Muscle of arm (tissue), 14 donors: ENCODE measurements at places on chromosomes 13 and 19. TPM values are rescaled to one million over a fixed set of nuclear protein-coding genes. Genes with fewer than 3 reads are reported as not detected.

ZNF442 gene
- 2.9 TPM for polyA plus RNA-seq

DNA sequence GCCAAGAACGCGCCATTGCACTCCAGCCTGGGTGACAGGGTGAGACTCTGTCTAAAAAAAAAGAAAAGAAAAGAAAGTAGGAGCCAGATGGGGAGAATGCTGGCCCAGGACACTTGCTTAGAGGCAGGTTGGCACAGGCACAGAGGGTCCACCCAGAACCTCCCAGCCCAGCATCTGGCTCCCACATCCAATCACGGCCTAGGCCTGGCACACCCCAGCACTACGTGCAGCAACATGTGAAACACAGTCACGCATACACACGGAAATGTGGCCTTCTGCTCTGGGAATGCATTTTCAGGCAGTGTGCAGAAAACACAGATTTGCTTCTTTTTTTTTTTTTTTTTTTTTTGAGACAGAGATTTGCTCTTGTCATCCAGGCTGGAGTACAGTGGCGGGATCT lies 20.9 kb upstream of the FOSB start:
- DNase-seq = no peak

DNA sequence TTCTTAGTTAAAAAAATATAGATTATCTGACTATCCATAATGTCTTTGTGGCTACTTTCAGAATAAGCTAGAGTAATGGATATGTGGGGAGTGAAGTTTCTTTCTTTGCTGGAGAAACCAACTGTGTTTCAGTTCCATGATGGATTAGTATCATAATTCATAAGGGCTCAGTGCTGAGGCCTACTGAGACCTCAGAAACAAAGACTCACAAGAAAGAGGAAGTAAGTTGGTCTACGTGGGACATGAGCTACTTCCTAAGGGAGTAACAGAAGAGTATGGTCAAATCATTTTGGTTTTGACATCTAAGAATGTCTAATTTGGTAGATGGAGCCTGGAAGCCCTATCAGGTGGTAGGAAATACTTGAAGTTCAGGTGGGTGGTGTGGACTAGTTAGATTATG lies 99.0 kb upstream of the HTR2A start:
- DNase-seq = no peak

GRCh38 chr13:49624229-49624628 lies 4.1 kb upstream of the ARL11 start:
- DNase-seq = no peak

- DNase-seq = no peak
Measured at GRCh38 chr13:99206873-99207272, 6.2 kb downstream of the UBAC2 start.

DNA sequence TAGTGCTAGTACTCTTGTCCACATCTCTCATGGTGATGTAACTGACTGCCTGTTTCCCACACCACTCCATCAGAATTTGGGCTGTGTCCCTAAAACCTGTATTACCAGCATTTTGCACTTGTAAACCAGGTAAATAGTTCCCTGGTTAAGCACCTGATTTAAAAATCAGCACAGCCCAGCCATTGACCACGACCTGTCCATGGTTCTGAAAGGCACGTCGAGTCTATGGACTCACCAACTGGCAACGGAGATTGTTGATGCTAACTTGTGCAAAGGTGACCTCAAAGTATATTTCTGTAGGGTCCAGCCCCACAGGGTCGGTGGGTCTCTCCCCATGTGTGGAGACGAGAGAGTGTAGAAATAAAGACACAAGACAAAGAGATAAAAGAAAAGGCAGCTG lies 46.7 kb upstream of the ZNF835 start:
- DNase-seq = no peak

DNA sequence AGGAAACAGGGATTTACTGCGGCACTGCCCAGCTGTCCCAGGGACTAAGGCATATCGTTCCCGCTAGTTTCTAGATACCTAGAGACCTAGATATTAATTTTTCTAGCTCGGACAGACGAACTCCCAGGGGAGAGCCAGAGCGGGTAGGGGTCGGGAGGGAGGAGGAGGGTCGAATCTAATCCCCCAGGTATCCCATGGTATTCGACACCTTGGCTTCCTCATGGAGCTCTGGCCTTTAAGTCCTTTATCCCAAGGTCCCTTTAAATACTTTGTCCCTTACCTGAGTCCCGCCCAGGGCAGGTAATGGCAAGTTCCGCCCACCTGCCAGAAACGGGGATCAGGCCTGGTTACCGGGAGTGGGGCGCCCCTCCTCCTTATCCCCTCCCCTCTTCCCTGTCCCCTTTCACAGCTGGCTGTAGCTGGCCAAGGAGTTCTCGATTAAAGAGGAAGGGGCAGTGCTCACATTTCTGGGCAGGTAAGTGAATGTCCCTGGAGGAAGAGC lies at the start of gene PRRG2:
Gene PRRG2, plus strand, starts transcription at position 310 of the 502 bp plus-strand sequence. CDS start 1,904 bp downstream, outside the sequence.
- DNase-seq = no peak

MTUS2 gene
- polyA plus RNA-seq = 12.9 TPM

GRCh38 chr13:113783200-113783881 lies 24.3 kb downstream of the TMEM255B start:
- DNase-seq = no peak
